ENCODE measurements at places on chromosomes 7 and 10. TPM values are rescaled to one million over a fixed set of nuclear protein-coding genes. Genes with fewer than 3 reads are reported as not detected.

The DRGX gene
- total RNA-seq: not detected

The PIK3AP1 gene
- total RNA-seq: 5.3 TPM

The RBM17 gene
- 200 TPM for total RNA-seq

The ANKRD30A gene
- total RNA-seq: not detected

The AFAP1L2 gene
- 5.0 TPM for total RNA-seq

The ADRA2A gene
- not detected for total RNA-seq

The WNT8B gene
- 0.54 TPM for total RNA-seq

The CYP2C8 gene
- not detected for total RNA-seq

The BTBD16 gene
- not detected for total RNA-seq

The CCL26 gene
- not detected for total RNA-seq

The ARHGEF35 gene
- total RNA-seq: 2.5 TPM

The HTR7 gene
- not detected for total RNA-seq

The HOXA3 gene
- total RNA-seq: not detected

Measured in activated naive CD8-positive, alpha-beta T cell treated with anti-CD3 and anti-CD28 coated beads, Interleukin-2, amount 10 ng/mL, durations not matched to agents 7 days and 5 days (primary cell).